ENCODE measurements at places on chromosomes 11 and 22. TPM values are rescaled to one million over a fixed set of nuclear protein-coding genes. Genes with fewer than 3 reads are reported as not detected.

LRRC74B gene
- not detected for total RNA-seq

FAR1 gene
- total RNA-seq, result 58.1 TPM

RFPL2 gene
- not detected for total RNA-seq

UPB1 gene
- total RNA-seq, result under 0.01 TPM

SIRT3 gene
- total RNA-seq, result 9.5 TPM

CASP5 gene
- total RNA-seq, result 0.26 TPM

BBOX1 gene
- not detected for total RNA-seq

CKAP5 gene
- 61.4 TPM for total RNA-seq

GVQW3 gene
- total RNA-seq, result 1.8 TPM

SYCE3 gene
- total RNA-seq, result not detected

KRTAP5-9 gene
- not detected for total RNA-seq

OSBP2 gene
- 0.51 TPM for total RNA-seq

PARVG gene
- total RNA-seq, result not detected

SPON1 gene
- total RNA-seq, result 3.5 TPM

VEGFB gene
- 24.4 TPM for total RNA-seq

USP35 gene
- total RNA-seq, result 7.2 TPM

C11orf52 gene
- total RNA-seq, result 0.51 TPM

MS4A7 gene
- not detected for total RNA-seq

OR8H3 gene
- total RNA-seq, result not detected

TTLL1 gene
- total RNA-seq, result 15.7 TPM

MOGAT2 gene
- not detected for total RNA-seq

HEPACAM gene
- not detected for total RNA-seq

PGA5 gene
- total RNA-seq, result not detected

EHD1 gene
- total RNA-seq, result 40.8 TPM

ARHGAP20 gene
- total RNA-seq, result 11.6 TPM

NNMT gene
- total RNA-seq, result 639 TPM

Measured in fibroblast of lung (primary cell).